ENCODE measurements at places on chromosomes 7 and 10. TPM values are rescaled to one million over a fixed set of nuclear protein-coding genes. Genes with fewer than 3 reads are reported as not detected.

Gene RHOBTB1
- 22.3 TPM for polyA plus RNA-seq

Gene VPS26A
- 65.4 TPM for polyA plus RNA-seq

Gene GJD4
- not detected for polyA plus RNA-seq

Gene PDLIM1
- 29.7 TPM for polyA plus RNA-seq

Gene MACC1
- 0.05 TPM for polyA plus RNA-seq

Gene TCF7L2
- polyA plus RNA-seq, result 41.7 TPM

Gene GIMAP6
- polyA plus RNA-seq, result 38.1 TPM

Gene ZRANB1
- polyA plus RNA-seq, result 18.9 TPM

Gene GRM8
- polyA plus RNA-seq, result 0.63 TPM

Gene ZNF248
- polyA plus RNA-seq, result 9.1 TPM

Gene SEMA3D
- 5.8 TPM for polyA plus RNA-seq

Gene LIPK
- polyA plus RNA-seq, result not detected

Gene ANKRD7
- not detected for polyA plus RNA-seq

Gene CEP41
- polyA plus RNA-seq, result 4.7 TPM

Gene TSPAN15
- polyA plus RNA-seq, result 13.7 TPM

Gene PCGF6
- 8.9 TPM for polyA plus RNA-seq

Gene PHKG1
- polyA plus RNA-seq, result 0.97 TPM

Gene PON1
- polyA plus RNA-seq, result 0.83 TPM

Gene ACBD7
- 0.55 TPM for polyA plus RNA-seq

Gene TAF6
- 43.1 TPM for polyA plus RNA-seq

Gene OPN1SW
- polyA plus RNA-seq, result not detected

Gene NXPH1
- 0.12 TPM for polyA plus RNA-seq

Gene NUDT1
- 2.3 TPM for polyA plus RNA-seq

Gene TAC1
- not detected for polyA plus RNA-seq

Gene CAV1
- polyA plus RNA-seq, result 150 TPM

Gene HMX2
- polyA plus RNA-seq, result not detected

All from ovary (tissue), 10 donors.